Stimulated activated CD4-positive, alpha-beta T cell treated with anti-CD3 and anti-CD28 coated beads, Interleukin-1b, Interleukin-23, amount 100 ng/mL, for 24 hours (primary cell): ENCODE measurements at places on chromosomes 4 and X.

GRCh38 chr4:173168396-173169177 lies at the start of gene GALNT7:
Gene GALNT7 (plus strand): TSS chr4:173168811. CDS start chr4:173168836, 25 bp downstream.
- DNase-seq: peak; percentile 44

DNA sequence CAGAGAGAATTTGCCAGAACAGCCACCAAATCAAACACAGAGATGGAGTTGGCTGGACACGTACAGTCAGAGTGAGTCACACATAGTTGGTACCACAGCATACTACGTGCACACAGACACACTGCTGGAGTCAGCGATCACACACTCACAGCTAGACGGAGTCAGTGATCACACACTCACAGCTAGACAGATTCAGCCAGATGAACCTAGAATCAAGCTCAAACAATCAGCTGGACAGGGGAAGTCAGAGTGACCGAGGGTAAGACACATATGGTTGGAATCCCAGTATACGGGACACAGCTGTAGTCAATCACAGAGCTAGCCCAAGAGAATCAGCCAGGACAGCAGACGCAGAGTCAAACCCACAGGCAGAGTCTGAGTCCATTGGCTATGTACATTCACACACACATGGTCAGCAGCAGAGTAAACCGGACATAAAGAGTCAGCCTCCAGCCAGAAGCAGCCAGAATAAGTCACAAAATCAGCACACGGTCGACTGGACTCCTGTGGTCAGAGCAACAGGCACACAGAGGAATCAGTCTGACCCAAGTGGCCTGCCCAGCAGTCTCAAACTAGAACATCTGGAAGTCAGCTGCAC lies 4.6 kb downstream of the SLC38A5 start:
- no peak for DNase-seq

DNA sequence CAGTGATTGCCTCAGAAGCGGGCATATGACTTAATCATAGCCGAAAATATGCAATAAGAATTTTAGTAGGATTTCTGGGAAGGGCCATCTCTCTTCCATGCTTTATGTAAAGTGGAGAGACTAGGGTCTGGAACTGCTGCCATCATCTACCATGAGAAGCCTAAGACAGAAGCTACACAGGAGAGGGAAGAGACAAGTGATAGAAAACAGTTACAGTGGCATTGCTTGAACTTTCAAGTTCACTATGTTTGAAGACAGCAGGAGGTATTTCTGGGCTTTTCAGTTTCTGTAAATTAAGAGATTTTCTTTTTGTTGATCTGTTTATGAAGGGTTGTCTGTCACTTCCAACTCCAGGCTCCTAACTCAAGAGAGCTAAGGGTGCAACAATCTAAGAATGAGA lies 62.5 kb downstream of the ZNF330 start:
- no peak for DNase-seq

DNA sequence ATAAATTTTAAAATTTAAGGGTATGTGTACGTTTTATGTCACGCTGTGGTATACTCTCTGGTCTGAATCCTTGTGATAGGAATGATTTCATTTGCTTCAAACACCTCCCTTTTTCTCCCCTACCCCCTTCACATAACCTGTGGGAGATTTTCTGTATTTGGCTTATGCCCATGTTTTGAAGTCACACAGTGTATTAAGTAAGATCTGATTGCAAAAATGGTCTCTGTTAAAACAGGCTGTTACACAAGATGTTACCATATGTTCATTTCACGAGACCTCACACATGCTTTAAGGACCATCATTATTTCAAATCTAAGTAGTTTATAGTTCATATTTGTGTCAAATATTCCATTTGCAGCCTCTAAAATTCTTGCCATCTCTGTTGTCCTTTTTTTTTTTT lies 63.5 kb downstream of the TMEM131L start:
- DNase-seq: no peak

DNA sequence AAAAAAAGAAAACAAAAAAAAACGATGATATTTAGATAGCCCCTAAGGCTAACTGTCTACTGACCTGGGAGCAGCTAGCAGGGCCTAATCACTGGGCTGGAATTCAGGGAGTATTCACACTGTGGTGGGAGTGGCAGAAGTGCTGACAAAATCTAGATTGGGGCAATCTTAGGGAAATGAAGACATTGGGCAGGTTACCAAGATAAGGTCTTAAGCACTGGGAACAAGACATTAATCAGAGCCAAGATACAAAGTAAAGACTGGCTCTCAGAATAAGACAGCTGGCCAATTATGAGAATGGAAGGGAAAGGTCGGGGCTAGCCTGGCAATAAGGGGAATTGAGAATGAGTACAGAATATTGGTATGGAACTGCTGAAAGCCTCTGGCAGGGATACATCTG lies 100.2 kb upstream of the GRIA3 start:
- DNase-seq: no peak

DNA sequence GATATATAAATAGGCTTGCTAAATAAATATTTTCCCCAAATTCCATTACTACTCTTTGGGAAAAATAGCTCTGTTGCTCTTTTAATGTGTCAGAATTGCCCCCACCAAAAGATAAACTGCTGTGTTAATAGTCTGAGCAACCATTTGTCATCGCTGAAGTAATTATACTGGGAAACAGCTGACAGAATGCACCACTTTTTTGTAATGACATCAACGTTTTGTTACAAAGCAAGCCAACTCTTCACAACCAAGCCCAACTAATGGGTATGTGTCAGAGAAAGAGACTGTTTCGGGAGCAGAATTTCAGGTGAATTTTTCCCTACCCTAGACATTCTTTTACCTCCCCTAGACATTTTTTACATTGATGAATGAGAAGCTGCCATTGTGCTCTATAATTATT lies 405.0 kb upstream of the MAGEB18 start:
- no peak for DNase-seq

DNA sequence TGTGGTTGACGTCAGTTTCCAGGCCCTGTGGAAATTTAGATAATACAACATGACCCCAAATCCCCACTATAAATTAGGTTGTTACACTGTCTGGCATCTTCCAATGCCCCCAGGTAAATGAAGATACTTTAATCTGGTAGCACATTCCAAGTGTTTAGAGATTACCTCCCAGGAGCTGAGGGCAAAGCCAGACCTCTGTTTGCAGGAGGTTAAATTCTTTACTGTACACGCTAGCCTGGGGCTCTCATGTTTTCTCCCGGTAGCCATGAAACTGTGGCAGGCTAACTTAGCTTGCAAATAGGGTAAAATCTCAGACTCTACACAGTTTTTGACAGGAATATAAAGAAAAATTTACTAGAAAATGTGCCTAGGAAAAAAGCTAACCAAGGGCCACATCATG lies 450.0 kb downstream of the PDGFC start:
- DNase-seq: no peak

- DNase-seq: peak; percentile 39
Measured at GRCh38 chrX:9341291-9342201, 123.3 kb upstream of the TBL1X start.

DNA sequence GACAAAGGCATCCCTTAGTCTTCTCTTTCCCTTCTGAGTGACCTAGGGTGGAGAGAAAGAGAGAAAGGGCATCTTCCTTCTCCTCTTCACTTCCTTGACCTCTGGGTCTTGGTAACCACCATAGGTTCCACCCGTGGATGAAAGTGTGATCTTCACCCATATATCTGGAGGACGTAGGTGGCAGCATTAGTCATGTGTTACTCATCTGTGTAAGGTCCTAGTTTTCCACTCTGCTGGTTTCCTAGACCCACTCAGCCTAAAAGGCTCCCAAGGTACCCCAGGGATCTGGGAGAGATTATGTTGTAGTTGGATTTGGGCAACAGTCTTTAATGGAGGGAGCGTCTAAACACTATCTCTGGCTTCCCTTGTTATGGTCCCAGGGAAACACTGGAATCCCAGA lies 45.5 kb upstream of the RAB9B start:
- DNase-seq: no peak

- DNase-seq: no peak
Measured at GRCh38 chr4:41976775-41977516, 4.6 kb upstream of the DCAF4L1 start.

GRCh38 chr4:149999485-150000074 lies 78.7 kb upstream of the DCLK2 start:
- no peak for DNase-seq

DNA sequence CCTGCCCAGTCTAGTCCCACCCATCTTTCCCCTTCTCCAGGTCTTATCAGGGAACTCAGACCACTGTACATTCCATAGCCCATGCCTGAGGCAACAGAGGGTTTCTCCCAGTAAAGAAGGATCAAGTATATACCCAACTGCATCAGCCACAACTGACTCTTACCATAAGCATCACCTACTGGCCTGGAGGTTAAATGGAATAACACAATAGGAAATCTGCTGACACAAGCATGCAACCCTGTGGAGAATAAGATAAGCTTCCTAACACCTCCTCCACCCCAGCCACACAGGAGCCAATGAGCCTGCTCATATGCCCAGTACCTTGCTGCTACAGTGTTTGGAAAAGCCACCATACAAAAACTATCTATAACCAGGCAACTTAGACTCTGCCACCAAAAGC lies 34.6 kb upstream of the PLK4 start:
- DNase-seq: no peak

- no peak for DNase-seq
Measured at GRCh38 chr4:57492251-57492878, 382.2 kb upstream of the IGFBP7 start.

GRCh38 chrX:70352496-70352895 lies 62.6 kb downstream of the KIF4A start:
- no peak for DNase-seq

GRCh38 chr4:2415881-2416563 lies 2.4 kb downstream of the ZFYVE28 start:
- DNase-seq: no peak

GRCh38 chr4:97252615-97253154 lies 890.6 kb downstream of the STPG2 start:
- DNase-seq: no peak

DNA sequence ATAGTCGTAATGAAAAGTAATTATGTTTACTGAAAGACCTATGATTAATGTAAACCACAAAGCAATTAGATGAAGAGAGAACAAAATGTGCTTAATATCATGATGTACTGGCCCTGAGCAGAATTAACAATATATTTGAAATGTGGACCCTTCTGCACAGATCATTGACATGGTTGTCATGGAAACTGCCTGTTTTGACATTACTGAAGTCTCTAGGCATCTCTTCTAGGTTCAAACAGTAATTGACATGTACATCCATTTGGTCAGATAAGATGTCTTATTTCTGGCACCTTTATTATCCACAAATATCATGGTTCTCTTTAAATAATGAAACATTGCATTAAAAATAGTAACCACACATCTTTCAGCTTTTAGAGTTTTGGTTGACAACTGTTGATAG lies 251.7 kb upstream of the GNPDA2 start:
- DNase-seq: no peak

DNA sequence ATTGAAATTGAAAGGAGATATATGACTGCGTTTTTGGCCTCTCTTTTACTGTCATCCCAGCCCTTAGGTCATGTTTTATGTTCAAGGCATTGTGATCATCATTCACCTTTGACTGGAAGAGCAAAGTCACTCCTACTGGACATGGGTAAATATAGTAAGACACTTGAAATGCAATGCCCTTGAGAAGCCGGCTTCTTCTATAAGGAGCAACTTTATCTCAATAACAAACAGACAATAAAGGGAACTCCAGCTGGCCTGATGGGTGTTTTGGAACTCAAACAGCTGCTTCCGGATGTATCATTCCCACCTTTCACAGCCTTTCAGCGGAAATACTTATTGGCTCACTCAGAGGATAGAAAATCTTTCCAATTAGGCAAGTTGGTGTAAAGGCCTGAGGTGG lies 65.1 kb upstream of the C4orf54 start:
- no peak for DNase-seq

- no peak for DNase-seq
Measured at GRCh38 chr4:123417813-123418212, 21.2 kb downstream of the SPRY1 start.

- no peak for DNase-seq
Measured at GRCh38 chr4:1393866-1394265, 12.4 kb downstream of the NKX1-1 start.

DNA sequence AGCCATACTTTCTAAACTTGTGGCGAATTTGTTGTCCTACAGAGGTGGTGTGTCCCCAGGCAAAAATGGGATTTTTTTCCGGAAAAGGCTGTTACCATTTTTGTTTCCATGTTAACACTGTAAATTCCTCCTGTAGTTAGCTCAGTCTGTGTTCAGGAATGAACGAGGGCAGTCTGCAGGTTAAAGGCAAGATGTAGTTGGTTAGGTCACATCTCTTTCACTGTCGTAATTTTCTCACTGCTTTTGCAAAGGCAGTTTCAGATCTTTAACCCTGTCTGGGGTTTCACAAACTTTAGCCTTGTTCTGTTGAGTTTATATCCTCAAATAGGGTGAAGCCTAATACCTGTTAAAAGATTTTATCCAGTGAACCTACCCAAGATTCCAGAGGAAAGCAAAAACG lies 50.5 kb upstream of the PUDP start:
- no peak for DNase-seq

DNA sequence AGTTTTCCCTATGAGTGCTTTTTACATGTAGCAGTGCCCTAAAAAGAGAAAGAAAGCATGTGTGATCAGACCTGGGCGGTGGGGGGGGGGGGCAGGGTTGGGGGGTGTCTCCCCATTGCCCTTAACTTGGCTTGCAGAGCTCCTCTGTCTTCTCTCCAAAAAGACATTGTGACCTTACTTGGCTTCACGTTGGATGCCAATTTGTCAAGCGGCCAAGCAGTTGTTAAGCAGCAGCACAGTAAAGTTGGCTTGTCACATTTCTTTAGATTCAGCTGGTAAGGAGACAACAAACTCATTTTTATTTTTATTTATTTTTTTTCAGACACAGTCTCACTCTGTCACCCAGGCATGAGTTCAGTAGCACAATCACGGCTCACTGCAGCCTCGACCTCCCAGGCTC lies 57.3 kb upstream of the ZNF157 start:
- no peak for DNase-seq

DNA sequence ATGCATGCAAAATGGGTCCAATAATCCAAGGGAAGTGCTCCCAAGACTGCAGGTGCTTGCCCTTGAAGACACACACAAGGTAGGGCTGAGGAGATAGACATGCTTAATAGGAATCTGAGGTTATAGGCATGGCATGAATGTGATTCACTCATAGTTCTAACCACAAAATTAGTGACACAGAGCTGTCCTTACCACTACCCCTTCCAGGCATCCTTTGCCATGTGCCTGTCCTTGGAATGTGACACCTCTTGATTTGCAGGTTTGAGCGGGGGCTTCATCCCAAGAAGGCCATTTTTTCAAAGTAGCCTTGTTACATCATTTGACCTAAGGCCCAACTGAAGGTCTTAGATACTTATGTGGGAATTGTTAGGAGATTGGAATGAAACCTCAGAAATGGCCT lies 112.5 kb downstream of the CCNG2 start:
- no peak for DNase-seq

DNA sequence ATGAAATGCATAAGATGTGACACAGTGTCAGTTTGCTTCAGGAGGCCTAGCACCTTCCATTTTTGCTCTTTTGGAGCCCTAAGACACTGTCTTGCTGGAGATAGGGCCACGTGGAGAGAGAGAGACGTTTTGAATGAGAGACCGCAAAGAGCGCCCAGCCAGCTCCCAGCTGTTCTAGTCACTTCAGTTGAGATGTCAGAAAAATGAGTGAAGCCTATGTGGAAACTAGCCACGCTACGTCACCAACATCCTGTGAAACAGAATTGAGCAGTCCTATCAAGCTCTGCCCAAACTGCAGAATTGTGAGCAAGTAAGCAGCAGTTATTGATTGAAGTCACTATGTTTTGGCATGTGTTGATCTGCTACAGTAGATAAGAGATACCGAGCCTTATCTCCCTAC lies 13.1 kb downstream of the GPR82 start:
- DNase-seq: no peak

GRCh38 chr4:124879195-124879594 lies 166.7 kb upstream of the ANKRD50 start:
- DNase-seq: no peak

GRCh38 chr4:7694324-7694723 lies 245.3 kb downstream of the AFAP1 start:
- no peak for DNase-seq
